GM03348 (cell line): ENCODE measurements at places on chromosomes 2 and 18.
A peak's percentile ranks its signal among the peaks of the same experiment; 100 is the strongest.

DNA sequence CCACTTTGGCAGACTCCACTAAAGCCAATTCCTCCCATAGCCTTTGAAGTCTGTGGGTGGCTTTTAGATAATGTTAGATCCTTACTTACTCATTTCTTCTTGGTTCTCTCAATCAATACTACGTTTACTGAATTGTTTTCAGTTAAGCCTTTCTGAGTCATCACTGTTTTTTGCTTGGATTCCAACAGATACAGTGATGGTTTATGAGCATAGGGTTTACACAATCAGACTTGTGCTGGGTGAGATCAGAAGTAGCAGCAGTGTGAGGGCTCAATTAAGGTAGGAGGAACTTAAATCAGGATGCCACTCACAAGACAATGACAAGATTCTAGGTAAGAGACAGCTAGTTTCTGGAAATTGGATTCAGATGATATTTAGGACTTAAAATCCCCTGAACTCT lies 297.7 kb upstream of the DOK6 start:
- peak; percentile 7 for DNase-seq

- peak; percentile 21 for DNase-seq
These were observed 493.7 kb downstream of the TMX3 start for GRCh38 chr18:68221111-68221724.

GRCh38 chr2:222451224-222451674 lies 26.9 kb downstream of the SGPP2 start:
- no peak for DNase-seq

GRCh38 chr2:88110830-88111229 lies 17.0 kb downstream of the FABP1 start:
- DNase-seq = no peak

DNA sequence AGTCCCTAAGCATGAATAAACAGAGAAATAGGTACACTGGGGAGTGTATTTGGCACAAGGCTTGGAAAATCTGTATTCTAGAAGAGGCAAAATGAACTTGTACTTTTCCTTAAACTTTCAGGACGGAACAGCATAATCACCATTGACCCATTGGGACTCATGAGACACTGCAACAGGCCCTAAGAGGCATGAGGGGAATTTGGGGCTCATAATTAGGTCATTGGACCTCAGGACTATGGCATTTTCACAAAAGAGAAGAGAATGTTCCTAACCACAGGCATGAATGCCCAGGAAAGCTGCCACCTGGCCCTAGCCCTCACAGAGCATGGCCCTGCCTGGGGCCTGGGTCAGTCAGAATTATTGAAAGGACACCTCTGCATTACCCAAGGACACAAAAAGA lies 67.9 kb upstream of the PIK3C3 start:
- DNase-seq = no peak

- no peak for DNase-seq
These were observed 1.8 kb upstream of the CXCR2 start for GRCh38 chr2:218123986-218124385.

- DNase-seq = peak; percentile 42
These were observed 54.3 kb downstream of the TMX3 start for GRCh38 chr18:68660354-68661183.

DNA sequence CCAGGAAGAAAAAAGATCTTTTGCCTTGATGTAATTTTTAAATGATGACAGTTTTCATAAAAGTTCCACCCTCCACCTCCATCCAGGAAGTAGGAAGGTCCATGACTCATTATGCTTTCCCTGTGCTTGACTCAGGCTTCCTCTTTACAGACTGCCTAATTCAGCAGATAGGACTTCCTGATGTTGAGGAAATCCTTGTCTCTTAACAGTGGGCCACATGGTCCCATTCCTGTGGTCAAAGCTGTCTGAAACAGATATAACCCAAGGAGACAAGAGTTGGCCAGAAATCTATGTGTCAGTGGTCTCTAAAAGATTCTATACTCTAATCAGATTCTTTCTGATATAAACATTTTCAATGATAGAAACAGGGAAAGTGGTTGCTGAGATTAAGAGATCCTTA lies 119.1 kb downstream of the BAZ2B start:
- peak; percentile 80 for DNase-seq

DNA sequence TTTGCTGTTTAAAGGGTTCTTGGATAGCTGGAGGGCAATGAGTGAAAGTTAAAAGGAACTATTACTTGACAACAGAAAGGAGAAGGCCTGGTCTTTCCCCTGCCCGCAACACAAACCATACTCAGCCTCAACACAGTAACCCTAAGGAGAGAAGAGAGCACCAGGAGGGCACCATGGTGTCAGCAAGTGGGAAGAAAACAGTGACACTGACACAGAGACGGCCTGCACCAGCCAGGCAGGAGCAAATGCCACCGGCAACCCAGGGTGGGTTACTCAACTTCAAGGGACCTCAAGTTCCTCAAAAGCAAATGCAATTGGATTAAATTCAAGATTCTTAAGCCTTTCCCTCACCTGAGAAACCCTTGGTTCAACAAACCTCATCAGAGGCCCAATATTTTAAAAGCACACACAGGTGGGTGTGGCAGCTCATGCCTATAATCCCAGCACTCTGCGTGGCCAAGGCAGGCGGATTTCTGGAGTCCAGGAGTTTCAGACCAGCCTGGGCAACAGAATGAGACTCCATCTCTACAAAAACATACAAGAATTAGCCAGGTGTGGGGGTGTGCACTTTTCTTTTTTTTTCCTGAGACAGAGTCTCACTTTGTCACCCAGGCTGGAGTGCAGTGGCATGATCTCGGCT lies 52.3 kb downstream of the TFCP2L1 start:
- no peak for DNase-seq

GRCh38 chr2:110157153-110157793 lies 41.7 kb upstream of the MALL start:
- peak; percentile 44 for DNase-seq

- DNase-seq = peak; percentile 49
These were observed 202.1 kb upstream of the REV1 start for GRCh38 chr2:99691926-99692325.

- DNase-seq = no peak
These were observed 923.2 kb downstream of the CPS1 start for GRCh38 chr2:211479536-211480150.

- no peak for DNase-seq
These were observed 333.0 kb downstream of the SUCLG1 start for GRCh38 chr2:84126084-84126483.

- peak; percentile 38 for DNase-seq
These were observed 9.7 kb downstream of the DOK1 start for GRCh38 chr2:74564222-74564621.

DNA sequence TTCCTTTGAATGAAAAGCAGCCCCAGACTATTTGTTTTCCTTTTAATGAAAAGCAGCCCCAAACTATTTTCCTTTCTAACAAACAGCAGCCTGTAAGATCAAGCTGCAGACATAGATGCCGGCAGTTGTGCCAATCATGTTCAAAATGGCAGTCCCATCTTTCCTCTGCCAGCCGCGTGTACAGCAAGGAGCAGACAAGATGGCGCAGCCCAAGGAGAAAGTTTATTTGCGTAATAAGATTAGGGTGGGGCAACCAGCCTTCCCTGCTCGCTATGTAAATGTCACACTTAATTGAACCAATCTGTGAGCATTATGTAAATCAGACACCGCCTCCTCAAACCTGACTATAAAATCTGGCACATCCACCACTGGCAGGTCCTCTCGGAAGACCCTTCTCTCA lies 226.0 kb downstream of the TGIF1 start:
- DNase-seq = no peak

DNA sequence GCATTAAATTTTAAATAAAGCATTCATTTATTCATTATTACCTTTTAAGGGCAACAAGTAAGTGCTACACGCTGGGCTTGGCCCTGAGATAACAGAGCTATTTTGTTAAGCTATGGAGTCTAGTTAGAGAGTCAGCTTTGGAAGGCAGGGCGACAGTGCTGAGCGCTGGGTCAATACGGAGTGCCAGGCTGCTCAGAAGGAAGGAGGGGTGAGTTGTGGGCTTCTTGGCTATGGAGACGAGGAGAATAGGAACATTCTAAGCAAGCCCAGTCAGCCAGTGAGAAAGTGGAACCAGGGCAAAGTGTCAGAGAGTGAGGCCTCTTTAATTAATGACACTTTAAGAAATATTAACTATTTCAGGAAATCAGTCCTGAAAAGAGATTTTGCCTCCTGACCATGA lies 288.4 kb downstream of the LRRTM1 start:
- no peak for DNase-seq

DNA sequence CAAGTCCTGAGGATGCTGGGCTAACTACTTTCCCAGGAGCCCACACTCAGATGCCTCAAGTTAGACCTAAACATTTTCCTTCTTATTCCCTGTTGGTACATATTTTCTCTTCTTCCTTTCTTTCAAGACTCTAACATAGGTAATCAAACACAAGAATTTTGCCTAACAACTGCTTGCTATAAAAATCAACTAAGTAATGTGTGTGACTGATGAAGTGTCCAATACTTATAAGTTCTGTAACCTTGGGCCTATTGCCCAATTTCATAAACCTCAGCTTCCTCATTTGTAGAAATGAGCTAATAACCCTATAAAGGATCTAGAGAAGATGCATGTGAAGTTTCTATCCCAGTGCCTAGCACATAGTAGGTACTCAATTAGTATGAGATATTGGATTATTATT lies 31.6 kb upstream of the PIK3C3 start:
- DNase-seq = no peak

- no peak for DNase-seq
These were observed 9.6 kb upstream of the SP140L start for GRCh38 chr2:230317366-230317765.

GRCh38 chr2:167480986-167481309 lies 592.7 kb downstream of the XIRP2 start:
- no peak for DNase-seq

GRCh38 chr18:9705183-9705829 lies 2.8 kb upstream of the RAB31 start:
- DNase-seq = peak; percentile 62

GRCh38 chr18:39959839-39960238 lies 1995.2 kb upstream of the PIK3C3 start:
- no peak for DNase-seq

- DNase-seq = no peak
These were observed 226.1 kb upstream of the HNRNPA3 start for GRCh38 chr2:176986487-176986886.

GRCh38 chr18:5198311-5198710 lies 1.3 kb upstream of the AKAIN1 start:
- no peak for DNase-seq

GRCh38 chr2:224492531-224492930 lies 90.6 kb upstream of the FAM124B start:
- no peak for DNase-seq

DNA sequence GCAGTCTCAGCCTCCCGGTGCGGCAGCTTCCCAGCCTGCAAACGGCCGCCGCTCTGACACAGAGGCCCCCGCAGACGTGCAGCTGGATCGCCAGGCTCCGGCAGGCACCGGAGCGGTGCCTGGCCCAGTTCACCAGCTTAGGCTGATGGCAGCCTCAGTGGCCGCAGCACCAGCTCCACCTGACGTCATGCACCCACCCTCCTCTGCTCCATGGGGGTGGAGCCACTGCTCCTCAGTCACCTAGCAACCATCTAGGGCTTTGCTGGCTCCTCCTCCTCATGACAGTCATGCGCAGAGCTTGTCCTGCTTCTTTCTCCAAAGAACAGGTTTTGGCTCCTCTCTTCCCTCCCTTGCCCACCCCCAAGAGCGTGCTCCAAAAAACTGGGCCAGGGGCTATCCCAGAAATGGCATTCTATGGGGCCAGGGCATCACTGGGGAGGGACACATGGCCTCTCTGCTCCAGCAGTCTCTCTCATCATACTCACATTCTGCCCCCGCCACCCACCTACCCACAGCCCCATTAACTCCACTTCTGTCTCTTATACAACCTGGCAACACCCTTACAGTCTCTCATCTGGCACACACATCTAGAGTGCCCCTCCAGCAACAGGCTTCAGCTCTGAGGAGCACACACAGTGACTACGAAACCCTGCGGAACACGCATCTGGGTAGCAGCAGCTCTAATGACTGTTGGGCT lies 5.5 kb downstream of the DCTN1 start:
- peak; percentile 44 for DNase-seq

- peak; percentile 65 for DNase-seq
These were observed 25.5 kb upstream of the PXDN start for GRCh38 chr2:1769703-1770422.

DNA sequence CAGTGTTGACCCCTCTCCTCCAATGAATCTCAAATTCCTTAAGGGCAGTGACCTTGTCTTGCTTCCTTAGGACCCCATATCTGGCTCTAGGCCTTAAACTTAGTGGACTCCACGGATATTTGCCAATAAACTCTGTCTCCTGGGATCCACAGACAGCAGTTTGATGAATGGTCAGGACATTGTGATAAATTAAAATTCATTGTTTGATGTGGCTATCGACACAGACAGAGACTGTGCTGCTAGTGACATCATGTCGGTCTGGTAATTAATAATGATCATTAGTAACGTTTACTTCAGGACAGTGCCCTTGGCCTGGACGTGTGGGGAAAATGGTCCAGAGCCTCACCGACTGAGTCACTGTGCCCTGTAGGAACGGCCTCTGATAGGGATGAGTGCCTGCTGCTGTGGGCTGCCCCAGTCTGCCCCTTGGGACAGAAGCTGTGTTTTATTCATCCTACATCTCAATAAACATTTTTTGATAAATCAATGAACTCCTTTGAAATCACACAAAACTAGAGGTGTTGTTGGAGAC lies 5.2 kb upstream of the SLC35F6 start:
- DNase-seq = no peak

DNA sequence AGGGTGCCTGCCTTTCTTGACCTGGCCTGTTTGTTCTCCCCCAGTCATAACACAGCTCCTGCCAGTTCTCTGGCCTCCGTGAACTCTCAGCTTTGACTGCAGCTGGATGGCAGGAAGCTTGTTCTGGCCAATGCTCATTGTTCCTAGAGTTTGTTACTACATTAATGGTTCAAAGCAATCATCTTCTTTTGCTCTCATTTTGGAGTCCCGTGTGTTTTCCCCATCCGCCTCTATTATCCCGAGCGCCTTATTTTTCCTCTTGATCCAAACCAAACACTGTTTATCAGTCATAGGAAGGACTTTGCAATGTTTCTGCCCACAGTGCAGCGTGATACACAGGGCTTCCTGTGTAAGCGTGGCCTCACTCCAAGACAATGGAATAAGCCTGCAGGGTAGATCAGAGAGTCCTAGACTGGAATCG lies 184.3 kb upstream of the APCDD1 start:
- DNase-seq = no peak

DNA sequence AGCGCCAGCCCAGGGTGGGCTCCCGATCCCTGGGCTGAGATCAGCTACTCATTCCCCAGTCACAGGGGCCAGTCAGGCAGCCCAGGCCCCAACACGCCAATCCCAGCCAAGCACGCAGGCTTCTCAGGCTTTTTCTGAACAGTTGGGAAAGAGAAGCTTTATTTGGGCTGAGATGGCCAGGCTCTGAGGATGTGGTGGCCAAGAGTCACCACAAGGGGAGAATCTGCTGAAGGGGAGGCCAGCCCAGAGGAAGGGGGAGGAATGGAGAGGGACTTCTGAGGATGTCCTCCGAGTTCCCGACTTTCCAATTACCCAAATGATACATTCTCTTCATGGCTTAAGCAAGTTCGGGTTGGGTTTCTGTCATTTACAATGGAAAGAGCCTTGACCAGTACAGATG lies 2.8 kb upstream of the DIPK1C start:
- DNase-seq = no peak

GRCh38 chr18:49837889-49838288 lies 24.6 kb upstream of the ACAA2 start:
- no peak for DNase-seq
